ENCODE measurements at places on chromosomes 1 and 21. TPM values are rescaled to one million over a fixed set of nuclear protein-coding genes. Genes with fewer than 3 reads are reported as not detected.

The AGMAT gene
- 0.22 TPM for total RNA-seq

The TIAM1 gene
- total RNA-seq: 23.3 TPM

The PROK1 gene
- not detected for total RNA-seq

The KRTAP19-1 gene
- not detected for total RNA-seq
